NCI-H524 treated with DMSO at 0.1 percent for 48 hours (cell line): ENCODE measurements at places on chromosomes 11 and 22.
A peak's percentile ranks its signal among the peaks of the same experiment; 100 is the strongest.

- DNase-seq = no peak
Observed at GRCh38 chr22:43978558-43978957, 23.3 kb downstream of the SAMM50 start.

DNA sequence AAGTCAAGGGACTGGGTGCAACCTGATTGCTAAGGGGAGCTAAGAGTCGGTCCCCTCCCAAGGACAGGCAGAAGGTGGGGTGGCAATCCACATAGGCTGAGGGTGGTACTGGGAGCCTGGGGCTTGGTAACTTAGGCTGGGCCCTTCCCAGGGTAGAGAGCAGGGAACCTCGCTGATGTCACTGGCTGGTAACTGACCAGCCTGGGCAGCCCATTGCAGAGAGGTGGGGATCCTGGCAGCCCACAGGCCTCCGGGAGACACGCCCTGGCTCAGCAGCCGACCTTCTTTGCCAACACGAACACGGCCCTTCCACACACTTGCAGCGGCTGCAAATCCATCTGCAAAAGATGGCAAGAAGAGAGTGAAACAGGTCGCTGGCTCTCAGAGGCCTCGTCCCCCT lies 25.4 kb downstream of the A4GALT start:
- no peak for DNase-seq

GRCh38 chr11:32006799-32007388 lies 84.0 kb upstream of the RCN1 start:
- peak; percentile 9 for DNase-seq

DNA sequence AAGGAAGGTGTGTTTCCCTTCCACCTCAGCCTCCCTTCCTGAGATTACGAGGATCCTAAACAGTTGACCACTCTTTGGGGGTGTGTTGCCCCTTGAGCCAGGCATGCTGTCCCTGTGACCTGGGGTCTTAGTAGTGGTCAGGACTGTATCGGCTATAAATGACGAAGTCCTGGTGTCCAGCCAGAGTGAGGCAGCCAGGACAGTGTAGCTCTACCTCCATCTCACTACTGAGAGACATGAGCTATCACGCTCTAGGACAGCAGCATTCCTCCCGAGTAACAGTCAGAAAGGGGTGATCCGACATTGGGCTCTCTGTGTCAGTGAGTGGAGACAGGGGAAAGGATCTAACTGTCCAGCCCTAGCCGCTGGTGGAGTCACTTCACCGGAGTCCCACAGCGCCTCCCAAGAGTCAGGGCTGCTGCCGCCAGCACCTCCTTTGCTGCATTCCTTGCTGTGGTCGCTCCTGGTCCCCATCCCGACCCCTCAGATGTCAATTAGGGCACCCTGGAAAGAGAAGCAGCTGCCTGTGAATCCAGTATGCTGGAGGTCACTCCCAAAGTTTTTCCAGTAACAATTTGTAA lies 3.3 kb upstream of the B3GNT6 start:
- DNase-seq = no peak

DNA sequence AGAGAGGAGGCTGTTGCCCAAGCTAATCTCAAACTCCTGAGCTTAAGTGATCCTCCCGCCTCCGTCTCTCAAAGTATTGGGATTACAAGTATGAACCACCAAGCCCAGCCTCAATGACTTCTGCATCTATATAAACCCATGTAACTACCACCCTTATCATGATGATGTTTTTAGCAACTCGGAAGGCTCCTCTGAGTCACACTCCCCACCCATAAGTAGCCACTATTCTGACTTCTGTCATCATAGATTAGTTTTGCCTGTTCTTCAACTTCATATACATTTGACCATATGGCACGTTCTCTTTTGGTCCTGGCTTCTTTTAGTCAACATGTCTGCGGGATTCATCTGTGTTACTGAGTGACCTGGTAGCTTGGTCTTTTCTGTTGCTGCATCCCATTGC lies 6.4 kb upstream of the FOSL1 start:
- DNase-seq = no peak

DNA sequence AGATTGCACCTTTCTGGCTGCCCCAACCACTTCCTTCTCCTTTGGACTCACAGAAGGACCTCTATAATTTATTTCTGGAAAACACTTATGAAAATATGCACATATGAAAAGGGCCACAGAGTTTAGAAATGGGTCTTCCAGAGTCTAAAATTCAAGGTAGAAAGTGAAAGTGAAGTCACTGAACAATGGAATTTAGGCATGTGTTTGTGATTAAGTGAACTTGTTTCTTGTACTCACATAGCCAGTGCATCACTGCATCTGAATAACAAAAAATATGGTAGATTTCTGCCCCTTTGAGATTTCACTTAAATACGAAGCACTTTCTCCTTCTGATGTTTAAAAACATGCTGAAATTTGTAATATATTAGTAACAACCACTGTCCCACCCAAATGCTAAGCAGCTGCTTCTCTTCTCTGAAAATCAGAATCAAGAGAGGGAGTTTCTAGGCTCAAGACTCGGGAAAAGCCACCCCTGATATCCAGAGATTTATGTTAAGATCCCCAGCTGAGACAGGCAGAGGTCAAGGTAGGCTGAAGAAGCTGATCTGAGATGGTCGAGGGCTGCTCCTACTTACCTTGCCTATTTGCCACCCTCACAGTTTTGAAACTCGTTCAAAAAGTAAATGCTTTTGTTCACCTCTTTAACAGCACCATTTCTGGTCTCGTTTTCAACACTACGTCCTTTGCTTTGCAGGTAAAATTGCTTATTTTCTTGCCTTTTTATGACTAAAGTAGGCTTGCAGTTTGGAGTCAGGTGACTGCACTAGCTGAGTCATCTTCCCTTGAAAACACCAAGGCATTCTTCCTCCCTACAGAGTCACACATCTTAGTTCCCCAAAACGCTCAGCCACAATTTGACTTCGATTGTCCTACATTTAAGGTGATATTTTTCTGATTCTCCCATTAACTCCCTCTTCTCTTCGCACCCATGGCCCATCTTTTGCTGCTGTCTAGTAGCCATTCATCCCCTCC lies at the start of gene XKR3:
Gene XKR3, minus strand, starts transcription at position 696 of the 972 bp plus-strand sequence. CDS start 17,338 bp downstream, outside the sequence.
- DNase-seq = no peak

DNA sequence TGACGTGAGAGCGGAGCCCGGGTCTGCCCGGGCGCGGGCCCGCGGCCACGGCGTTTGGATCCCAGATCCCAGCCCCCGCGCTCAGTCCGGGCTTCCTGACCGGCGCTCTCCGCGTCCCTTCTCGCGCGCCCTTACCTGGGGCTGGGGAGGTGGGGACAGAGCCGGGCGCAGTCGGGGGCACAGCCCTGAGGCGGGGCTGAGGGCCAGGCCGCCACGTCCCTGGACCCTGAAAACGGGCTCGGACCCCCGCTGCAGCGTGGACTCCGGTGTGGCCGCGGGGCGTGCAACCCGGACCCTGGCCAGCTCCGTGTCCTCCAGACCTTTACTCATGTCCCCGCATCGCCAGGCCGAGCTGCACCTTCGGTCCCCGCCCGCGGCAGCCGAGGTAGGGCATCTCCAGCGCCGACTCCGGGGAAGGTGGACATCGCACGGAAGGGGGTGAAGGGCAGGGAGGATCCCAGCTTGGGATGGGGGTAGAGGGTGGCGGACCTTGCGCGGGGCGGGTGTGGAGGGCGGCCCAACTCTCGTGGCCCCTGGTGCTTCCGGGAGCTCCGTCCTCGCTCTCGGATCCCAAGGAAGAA lies 9.9 kb upstream of the AIFM3 start:
- no peak for DNase-seq

DNA sequence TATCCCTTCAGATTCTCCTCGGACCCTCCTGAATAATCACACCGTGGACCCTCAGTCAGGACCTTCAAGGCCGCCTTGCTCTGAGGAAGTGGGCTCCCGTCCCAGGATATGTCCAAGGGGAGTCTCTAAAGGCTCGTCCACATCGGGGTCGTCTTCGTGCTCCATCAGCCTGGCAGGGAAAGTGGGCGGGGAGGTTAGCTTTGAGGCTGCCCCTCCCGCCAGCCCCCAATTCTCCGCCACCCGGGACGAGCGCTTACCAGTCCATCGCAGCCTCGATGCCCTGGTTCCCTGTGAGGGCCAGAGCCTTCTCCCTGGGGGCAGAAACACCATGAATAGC lies 472 bp downstream of the UBXN1 start:
- DNase-seq = no peak

DNA sequence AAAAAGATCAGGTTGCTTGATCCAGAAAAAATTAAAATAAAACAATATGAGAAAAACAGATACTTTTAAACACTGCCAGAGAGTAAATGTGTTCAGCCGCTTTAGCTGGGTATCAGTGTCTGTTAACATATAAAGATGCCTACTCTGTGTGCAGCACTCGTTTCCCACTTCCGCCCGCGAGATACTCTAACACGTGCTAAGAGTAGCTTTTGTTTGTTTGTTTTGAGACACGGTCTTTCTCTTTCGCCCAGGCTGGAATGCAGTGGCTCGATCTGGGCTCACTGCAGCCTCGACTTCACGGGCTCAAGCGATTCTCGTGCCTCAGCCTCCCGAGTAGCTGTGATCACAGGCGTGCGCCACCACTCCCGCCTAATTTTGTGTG lies 531 bp upstream of the MEN1 start:
- DNase-seq = no peak

DNA sequence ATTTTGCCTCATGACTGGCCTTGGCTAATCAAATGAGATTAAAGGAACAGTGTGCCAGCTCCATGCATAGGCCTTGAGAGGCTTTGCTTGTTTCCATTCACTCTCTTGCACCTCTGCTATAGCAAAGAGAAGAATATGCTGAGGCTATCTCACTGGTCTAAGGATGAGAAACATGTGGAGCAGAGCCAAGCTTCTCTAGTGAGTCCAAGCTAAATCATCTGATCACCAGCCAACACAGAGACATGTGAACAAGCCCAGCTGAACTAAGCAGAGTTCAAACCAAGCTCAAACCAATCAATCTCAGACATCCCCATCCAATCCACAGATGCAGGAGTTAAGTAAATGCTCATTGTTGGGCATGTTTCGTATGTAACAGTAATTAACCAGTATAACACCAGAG lies 69.4 kb upstream of the API5 start:
- no peak for DNase-seq

GRCh38 chr22:45537734-45538181 lies 35.1 kb downstream of the FBLN1 start:
- no peak for DNase-seq

- DNase-seq = no peak
Observed at GRCh38 chr11:72439455-72439854, 5.1 kb upstream of the CLPB start.

GRCh38 chr11:22510741-22511140 lies 114.9 kb downstream of the FANCF start:
- no peak for DNase-seq

DNA sequence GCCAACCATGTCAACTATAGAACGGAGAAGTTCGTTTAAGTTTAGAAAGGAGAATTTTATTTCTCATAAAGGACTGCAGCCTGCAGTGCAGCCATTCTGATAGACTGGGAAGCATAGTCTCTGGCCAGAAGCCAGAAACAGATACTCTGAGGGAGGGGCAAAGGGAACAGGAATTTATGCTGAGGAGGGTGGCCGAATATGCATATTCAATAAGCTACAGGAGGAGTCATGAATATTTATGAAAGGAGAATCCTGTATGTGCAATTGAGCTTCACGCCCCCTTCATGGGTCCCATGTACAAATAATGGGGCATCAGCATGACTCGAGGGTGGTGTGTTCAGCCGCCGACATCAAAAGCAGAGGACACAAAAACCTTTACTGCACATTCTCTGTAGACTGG lies 199.9 kb downstream of the CWF19L2 start:
- no peak for DNase-seq

- no peak for DNase-seq
Observed at GRCh38 chr11:134980819-134981710, 569.0 kb upstream of the B3GAT1 start.

- DNase-seq = no peak
Observed at GRCh38 chr11:73380331-73380730, 4.1 kb downstream of the RELT start.

GRCh38 chr11:16890442-16890841 lies 123.8 kb downstream of the PLEKHA7 start:
- no peak for DNase-seq

- DNase-seq = no peak
Observed at GRCh38 chr11:64306876-64307622, 1.7 kb downstream of the ESRRA start.

DNA sequence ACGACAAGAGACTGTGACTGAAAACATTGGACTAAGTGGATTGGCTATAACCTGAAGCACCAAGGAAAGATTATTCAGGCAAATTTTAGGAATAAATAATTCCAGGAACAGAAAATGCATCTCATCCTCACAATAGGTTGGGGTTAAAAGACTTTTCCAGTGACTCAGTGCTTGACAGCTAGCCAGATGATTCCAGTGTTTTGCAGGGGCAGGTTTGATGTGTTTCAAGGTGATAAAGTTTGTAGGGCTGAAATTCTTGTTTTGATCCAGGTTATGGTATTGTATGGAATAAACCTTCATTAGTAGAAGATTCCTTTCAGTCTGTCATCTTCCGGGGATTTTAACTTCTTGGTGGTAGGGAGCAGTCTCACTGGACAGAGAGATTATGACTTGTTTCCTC lies 2.3 kb downstream of the EXT2 start:
- DNase-seq = no peak

DNA sequence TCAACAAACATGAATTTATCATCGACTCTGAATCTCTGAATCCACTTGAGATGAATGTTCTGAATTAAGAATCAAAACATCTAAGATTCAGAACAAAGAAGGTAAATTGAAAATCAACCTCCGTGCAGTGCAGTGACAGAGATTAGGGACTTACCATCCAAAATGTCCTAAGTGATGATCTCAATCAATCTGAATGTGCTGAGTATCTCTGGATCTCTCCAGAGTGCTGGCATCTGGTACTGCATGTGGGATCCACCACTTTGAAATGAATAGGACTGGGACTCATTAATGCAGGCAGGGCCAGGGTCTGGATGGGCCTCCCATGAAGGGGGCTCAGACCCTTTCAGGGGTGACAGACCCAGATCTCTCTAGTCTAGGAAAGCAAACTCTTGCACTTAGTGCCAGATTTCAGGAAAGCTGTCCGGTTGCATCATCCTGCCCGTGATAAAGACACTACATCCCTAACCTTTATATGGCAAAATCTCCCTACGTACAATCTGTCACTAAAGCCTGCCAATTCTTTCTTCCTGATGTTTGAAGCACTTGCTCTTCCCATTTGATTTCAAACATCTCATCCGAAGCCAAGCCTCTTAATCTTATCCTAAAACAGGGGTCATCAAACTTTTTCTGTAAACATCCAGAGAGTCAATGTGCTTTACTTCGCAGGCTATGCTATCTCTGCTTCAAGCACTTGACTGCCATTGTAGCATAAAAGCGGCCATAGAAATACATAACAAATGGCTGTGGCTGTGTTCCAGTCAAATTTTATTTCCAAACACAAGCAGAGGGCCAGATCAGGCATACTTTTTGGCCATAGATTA lies 263.3 kb downstream of the LARGE1 start:
- DNase-seq = no peak

DNA sequence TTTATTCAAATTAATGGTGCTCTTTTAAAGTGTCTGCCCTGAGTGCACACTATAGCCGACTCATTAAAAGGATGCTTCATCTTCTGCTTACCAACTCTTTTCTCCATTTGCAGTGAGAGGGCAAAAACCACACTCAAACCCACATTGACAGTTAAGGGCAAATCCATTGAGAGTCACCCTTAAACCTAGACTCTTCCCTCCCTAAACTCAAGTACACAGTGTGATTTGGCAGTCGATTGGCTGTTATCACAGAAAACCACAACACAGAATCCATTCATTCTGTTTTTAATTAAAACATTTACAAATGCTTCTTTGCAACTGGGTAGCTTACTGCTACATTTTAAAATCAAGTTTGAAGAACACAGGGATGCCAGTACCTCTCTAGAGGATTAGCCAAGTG lies 120.0 kb downstream of the CADM1 start:
- DNase-seq = no peak
